Activated CD4-positive, alpha-beta T cell treated with anti-CD3 and anti-CD28 coated beads, Interleukin-2, Interleukin-4, amounts not matched to agents 100 ng/mL and 50 ng/mL, durations not matched to agents 16 hours and 8 hours (primary cell): ENCODE measurements at places on chromosomes 1 and 21.

DNA sequence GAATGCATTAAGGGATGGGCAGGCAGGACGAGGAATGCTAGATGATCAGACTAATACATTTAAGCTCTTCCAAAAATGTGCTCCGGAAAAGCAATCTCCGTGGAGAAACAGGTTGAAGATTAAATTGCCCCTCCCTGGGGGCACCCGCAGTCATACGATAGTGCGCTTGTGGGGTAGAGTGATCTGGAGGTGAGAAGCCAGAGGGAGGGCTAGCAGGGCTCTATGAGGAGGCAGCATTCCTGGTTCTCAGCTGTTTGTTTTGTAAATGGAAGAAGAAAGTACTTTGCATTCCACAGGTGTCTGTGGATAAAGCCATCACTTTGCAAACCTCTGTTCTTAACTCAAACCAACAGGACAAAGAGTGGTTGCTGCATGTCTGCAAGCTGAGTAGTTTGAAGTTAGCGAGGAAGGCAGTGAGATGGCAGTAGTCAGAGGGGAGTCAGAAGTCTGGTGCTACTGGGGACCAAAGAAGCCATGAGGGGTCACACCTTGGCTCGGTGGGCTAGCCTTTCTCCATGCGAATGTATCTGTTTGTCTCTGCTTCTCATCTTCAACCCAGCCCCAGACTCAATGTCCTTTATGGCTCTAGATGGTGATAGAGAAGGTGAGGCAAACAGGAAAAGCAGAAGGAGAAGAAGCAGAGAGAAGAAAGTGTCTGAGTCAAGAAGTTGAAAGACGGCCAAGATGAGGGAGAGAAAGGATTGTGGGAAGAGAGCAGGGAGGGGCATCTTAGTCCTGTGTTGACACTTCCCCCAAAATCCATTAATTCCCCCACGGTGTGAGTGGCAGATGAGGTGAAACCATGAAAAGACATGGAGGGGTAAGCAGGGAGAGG lies 65.2 kb upstream of the GJA8 start:
- DNase-seq, result no peak

DNA sequence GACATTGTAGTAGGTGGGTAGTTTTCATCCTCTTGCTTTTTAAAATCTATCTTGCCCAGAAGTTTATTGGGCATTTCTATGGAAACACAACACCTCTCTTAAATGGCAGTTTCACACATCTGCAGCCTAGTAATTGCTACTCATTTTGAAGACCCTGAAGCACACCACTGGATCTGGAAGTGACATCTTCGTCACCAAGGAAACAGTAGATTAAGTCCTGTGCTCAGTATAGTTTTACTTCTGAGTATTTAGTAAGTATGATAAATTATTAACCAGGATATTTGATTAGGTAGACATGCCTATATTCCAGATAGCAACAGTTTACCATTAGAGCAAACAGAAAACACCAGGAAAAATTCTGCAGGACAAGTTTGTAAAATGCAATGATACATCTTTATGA lies 48.7 kb downstream of the UCK2 start:
- DNase-seq, result no peak

GRCh38 chr1:100736324-100736723 lies 16.8 kb downstream of the VCAM1 start:
- DNase-seq, result no peak

GRCh38 chr1:173224280-173224892 lies 17.3 kb upstream of the TNFSF4 start:
- DNase-seq, result no peak

DNA sequence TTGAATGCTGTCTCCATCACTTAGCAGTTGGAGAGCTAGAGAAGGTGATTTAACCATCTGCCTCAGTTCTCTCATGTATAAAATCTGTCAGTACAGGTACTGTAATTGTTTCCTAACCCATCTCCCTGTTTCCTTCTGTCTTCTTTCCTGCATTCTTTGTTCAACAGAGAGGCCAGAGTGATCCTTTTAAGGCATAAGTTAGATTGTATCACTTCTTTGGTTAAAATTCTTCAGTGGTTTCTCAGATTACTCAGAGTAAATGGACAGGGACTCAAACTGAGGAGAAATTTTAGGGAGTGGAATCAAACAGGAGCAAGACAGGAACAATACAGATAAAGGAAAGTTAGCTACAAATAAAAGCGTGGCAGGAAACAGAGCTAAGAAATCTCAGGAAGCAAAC lies 45.2 kb upstream of the SSX2IP start:
- no peak for DNase-seq

DNA sequence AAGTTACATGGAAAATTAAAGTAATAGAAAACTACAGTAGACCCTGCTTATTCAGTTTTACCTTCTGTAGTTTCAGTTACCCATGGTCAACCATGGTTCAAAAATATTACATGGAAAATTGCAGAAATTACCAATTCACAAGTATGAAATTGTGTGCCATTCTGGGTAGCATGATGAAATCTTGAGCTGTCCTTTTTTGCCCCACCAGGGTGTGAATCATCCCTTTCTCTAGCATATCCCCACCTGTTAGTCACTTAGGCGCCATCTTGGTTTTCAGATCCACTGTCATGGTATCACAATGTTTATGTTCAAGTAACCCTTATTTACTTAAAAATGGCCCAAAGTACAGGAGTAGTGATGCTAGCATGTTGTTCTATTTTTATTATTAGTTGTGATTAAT lies 3.5 kb upstream of the LRIF1 start:
- no peak for DNase-seq

GRCh38 chr1:90142697-90143096 lies 147.8 kb downstream of the ZNF326 start:
- DNase-seq, result no peak

GRCh38 chr1:43293176-43293575 lies 7.6 kb upstream of the TIE1 start:
- DNase-seq, result no peak

DNA sequence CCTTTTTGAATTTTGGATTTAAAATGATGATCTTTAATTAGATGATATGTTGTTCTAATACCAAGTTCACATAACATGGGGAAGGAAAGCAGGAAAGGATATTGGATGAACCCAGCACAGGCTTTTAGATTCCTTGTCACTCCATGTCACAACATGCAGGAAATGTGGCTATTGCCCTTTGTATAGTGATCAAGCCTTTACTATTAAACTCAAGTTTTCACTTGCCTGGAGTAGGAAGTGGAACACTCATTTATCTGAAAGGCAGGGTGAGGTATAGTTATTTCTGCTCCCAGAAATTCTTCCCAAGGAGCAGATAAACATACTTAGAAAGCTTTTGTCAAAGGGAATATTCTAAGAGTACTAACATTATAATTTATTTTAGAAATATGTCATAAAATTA lies 37.2 kb upstream of the BCAS2 start:
- no peak for DNase-seq

DNA sequence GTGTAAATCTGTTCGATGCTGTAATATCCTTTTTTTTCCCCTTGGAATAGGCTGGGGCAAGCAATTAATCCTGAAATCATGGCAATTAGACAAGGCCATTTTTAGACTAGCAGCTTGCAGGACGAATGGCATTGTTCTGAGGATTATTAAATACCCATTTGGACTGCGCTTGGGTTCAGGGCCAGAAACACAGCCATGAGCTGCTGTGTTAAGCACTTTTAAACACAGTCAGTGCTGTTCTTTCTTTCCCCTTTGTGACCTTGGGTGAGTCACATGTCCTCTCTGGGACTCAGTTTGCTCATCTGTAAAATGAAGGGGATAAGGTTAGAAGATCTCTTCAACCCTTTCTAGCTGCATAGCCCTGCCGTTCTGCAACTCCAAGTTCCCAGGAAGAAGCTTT lies 58.6 kb upstream of the C8B start:
- DNase-seq, result no peak

DNA sequence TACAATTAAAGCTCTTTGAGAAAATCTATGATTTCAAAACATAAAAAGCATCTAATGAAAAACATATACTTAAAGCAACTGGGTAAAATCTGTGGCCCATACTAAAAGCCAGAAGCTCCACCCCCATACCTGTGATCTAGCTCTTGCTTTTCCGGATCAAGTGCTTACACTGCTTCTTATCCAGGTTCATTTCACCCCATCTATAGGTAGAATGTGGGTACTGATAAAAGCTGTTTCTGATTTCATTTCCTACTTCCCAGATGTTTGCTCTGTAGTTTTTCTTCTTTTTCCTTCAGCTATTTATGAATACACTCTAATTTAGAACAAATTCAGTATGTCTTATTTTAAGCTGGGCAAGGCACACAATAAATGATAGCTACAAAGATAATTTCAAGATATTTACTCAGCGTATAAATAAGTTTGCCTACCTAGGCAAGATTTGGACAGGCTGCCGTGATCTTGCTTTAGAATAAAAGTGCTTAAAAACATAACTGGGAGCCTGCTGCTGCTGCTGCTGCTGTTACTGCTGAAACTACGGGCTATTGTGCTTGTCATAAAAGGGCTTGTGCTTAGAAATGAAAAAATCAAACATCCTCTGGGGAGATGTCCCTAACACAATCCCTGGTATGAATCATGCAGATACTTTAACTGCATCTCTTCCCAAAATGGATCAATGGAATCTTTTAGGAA lies 2.1 kb downstream of the SIPA1L2 start:
- DNase-seq, result peak; percentile 17

- DNase-seq, result no peak
Measured at GRCh38 chr1:158016651-158017335, 23.3 kb downstream of the KIRREL1 start.

DNA sequence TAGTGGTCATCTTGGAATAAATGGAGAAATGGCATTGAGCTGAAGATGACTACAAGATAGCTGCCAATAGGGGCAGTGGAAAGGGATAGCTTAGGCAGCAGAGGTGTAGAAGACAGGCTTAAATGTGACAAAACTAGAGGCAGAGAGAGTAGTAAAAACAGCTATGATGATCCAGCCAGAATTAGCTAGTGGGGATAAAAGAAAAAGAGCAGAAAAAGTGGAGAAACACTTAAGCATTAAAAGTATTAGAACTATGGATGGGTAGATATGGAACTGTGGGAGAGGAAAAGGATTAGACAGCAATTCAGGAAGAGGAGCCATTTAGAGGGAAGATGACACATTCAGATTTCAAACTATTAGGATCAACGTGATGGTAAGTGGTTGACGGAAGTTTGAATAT lies 202.5 kb upstream of the SAMSN1 start:
- no peak for DNase-seq

DNA sequence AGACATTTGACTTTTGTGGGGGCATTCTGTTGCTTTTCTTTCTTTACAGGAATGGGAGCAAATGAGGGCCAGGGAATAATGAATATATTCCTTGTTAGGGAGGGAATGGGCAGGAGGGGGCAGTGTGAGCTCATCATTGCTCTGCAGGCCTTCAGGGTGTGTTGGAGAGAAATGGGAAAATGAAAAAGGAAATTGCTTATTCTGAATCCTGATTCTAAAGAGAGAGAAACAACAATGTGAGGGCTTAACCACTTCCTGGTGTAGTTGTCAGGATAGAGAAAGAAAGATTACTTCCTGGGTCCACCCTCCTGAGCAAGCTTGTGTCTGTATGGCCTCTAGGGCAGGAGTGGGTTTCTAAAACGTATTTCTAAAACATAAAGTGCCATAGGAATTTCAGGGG lies 28.3 kb downstream of the VANGL2 start:
- DNase-seq, result peak; percentile 60
